ENCODE measurements at places on chromosomes 7 and 10.
A peak's percentile ranks its signal among the peaks of the same experiment; 100 is the strongest.

DNA sequence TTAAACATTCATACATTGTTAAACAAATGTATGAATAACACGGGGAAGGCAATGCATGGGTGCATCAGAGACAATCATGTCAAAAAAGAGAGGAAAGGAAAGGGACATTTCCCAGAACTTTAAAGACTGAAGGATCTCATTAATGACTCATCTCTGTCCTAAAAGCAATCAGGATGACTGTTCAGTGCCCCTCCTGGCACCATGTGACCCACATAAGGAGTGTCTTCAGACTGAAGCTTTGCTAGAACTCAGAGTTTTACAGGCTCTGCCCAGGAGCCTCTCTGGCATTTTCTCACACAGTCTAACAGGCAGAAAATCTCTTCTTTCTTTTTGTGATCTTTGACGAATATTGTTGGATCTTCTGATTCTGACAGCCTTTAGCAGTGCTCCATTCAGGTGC, 315.3 kb downstream of the OTUD1 start:
- no peak for DNase-seq

DNA sequence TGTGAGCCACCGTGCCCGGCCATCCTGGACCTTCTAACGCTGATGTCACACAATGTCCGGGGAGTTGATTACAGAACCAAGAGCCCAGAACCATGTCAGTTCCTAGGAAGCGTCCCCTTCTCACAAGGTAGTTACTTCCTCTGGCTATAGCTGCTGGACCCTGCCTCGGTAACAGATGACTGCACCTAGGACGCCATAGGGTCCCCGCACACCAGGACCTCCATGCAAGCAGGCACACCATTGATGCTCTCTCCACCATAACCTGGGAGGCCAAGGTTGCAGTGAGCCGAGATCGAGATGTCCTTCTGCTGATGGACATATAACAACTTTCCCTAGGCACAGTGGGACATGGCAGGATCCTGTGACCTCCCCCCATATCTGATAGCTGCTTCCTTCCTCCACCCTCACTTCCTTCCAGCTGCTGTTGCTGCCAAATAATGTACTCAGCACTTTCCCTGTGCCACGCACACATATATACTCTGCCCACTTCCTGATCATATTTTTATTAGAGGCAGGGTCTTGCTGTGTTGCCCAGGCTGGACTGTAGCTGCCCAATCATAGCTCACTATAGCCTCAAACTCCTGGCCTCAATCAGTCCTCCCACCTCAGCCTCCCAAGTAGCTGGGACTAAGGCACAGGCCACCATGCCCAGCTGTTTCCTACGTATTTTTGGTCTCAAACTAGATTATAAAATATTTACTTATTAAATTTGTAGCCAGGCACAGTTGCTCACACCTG, 3.5 kb upstream of the SNX8 start:
- DNase-seq = no peak

- no peak for DNase-seq
Measured at GRCh38 chr10:131736321-131736980, 164.4 kb upstream of the PPP2R2D start.

DNA sequence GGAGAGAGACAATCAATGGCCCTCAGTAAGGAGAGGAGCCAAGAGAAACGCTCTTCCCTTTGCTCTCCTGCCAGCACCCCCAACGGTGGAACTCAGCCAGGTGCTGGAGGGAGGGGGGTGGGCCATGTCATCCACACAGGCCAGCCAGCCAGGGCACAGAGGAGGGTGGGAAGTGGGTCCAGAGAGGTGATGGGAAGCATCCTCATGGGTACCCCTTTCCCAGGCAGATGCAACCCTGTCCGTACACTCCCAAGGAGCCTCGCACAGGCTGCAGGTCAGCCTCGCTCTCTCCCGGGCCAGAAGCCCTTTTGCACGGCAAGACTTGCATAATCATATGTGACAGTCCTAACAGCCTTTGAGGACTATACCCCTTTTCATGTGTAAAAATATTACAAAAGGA, 142.0 kb upstream of the NAMPT start:
- no peak for DNase-seq

DNA sequence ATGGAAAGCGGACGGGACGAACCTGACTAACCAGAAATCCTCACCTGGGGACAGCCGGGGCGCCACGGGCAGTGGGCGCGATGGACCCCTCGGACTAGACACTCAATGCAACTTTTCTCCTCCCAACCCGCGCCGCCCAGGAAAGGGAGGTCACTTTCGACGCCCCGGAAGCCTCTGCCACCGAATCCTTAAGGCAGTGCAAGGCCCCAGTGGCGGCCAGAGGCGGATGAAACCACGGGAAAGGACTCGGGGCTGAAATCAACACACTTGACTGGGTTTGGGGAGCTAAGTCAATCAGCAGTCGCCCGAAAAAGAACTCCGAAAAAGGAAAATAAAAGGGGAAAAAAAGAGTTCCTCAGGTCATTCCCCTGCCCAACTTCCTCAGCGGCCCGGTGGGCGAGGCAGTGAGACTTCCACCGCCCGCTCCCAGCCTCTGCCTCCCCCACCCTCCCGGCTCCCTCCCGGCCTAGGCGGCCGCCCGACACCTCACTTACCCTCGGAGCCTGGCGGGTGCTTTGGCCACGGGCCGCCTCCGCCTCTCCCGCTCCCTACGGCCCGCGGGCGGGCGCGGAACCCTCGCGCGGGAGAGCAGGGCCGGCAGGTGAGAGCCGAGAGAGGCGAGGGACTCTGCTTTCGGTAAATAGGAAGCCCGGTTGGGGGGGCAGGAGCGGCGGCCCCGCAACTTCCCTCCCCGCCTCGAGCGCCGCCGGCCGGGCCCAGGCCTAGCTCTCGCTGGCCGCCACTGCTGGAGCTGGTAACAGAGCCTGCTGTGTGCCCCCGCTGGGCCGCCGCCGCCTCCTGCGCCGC, 518 bp downstream of the WAPL start:
- DNase-seq = no peak

GRCh38 chr7:99142727-99143520, 984 bp downstream of the SMURF1 start:
- DNase-seq = peak; percentile 71
